Activated CD8-positive, alpha-beta memory T cell treated with anti-CD3 and anti-CD28 coated beads, Interleukin-2, amount 50 U/mL, for 4 hours (primary cell): ENCODE measurements at places on chromosomes 3 and 15.

DNA sequence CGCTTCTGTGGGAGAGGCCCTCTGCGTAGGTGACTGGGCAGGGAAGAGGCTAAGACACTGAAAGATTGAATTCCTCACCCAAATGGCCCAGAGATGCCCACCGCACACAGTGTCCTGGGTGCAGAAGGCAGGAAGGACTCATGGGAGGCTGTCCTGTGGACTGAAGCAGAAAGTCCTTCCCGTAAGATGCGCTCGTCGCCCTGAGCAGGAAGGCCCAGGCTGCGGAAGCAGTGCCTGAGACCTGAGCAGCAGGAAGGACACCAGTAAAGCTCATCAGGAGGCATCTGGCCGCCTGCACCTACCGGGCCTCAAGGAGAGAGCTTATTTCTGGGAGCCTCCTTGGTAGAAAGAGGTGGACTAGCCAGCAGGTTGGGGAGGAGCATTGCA, 3.3 kb downstream of the PAK6 start:
- no peak for DNase-seq

DNA sequence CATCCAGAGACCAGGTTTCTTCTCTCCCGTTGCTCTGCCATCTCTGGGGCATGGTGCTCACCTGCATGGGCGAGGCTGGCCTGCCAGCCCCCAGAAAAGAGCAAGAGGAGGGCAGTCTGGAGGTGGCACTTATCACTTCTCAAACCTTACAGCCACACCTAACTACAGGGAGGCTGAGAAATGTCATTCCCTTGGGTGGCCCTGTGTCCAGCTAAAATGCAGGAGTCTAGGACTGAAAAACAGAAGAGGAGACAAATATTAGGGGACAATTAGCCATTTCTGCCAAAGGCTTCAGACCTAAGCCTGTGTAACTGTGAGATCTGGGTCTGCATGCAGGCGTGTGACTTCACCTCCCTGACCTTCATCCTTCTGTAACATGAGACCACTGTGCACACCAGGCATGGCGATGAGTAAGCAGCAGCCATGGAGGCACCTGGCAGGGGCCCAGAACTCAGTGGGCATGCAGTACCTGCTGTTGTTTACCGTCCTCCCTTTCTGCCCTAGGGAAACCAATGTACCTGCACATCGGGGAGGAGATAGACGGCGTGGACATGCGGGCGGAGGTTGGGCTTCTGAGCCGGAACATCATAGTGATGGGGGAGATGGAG, 83.4 kb downstream of the MESD start:
- no peak for DNase-seq

DNA sequence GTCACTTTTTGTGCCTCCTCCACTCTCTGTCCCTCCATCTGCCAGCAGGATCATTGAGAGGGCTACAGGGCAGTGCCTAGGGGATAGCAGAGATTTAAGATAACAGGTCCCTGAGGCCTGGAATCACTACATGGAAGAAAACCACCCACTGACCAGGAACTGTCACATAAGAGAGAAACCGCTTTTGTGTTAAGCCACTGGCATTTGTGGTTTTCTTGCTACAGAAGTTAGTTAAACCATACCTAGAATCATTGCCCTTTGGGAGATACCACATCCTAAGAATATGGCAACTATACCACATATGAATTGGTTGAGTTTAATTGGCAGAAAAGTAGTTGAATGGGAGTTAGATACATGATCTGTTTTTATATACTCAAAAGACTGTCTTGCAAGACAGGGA, 112.8 kb upstream of the LPP start:
- DNase-seq: no peak

DNA sequence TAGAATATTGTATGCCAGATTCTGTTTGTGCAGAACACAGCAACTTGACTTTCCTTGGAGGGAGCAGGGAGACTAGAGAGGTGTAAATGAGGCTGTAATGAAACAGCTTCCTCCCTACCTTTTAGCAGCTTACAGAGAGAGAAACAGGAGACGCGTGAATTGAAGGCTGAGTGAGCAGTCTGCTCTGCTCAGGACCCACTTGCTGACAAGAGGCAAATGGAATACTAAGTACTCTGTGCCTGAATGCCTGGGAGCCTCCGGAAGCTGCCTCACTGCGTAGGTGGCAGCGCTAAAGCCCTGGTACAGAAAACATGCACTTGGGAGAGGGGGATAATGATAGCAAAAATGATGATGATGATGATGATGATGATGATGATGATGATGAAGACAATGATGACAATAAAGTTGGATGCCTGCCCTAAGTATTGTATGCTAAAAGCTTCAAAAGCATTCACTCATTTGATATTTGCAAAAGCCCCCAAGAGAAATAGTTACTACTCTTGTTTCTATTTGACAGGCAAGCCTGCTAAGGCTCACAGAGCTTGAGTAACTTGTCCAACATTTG, 548.9 kb downstream of the NTRK3 start:
- no peak for DNase-seq

DNA sequence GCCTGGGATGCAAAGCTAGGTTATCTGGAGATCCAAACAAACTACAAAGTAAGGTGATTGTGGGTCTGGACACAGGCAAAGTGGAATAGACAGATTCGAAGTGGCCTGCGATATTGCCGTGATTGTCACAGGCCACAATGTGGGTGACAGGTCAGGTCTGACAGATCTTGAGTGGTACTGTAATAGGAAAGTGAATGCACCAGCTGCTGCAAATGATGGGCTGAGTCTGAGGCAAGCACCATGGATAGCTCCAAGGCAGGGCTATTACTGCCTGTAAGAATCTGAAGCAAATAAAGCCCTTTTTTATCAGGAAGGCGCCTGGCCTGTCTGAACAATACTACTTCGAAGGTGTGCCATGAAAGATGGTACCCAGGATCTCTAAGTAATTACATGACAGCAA, 10.0 kb downstream of the ARMC8 start:
- no peak for DNase-seq

GRCh38 chr3:170598091-170598502, 12.2 kb upstream of the SLC7A14 start:
- no peak for DNase-seq

DNA sequence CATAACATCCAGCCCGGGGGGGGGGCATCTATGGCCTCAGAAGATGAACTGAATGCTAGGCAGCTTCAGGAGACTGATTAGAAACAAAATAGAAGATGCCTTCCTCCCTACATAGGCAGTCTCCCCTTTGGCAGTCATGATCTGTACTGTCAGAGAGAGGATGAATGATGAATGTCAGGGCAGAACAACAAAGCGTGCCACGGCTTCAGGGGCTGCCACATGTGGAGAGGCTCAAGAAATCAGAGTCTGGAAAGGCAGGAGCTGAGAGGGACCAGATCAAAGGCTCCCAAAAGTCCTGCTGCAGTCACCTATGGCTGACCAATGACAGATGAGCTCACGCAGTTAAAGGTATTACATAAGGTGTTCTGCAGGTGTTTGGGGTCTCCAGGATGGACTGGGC, 180.4 kb downstream of the UACA start:
- no peak for DNase-seq

GRCh38 chr3:189739378-189739777, 108.2 kb downstream of the TP63 start:
- no peak for DNase-seq

GRCh38 chr15:86162641-86163040, 83.0 kb downstream of the AGBL1 start:
- DNase-seq: no peak

GRCh38 chr3:46090161-46090591, 62.9 kb upstream of the XCR1 start:
- no peak for DNase-seq

DNA sequence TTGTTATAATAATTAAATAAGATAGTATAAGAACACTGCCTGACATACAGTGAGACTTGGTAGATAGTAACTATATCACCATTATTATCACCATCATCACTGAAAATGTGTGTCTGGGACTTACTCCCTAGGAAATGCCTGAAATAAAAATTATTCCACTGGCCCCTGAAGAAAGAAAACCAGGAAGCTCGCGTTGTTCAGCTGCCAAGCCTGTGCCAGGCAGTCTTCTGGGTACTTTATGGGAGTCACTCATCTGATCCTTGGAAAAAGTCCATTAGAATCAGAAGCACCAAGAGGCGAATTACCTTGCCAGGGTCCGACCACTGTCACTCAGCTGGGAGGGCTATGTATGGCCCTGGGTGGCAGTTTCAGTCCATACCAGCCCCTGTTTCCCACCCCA, 220.3 kb upstream of the TPM1 start:
- DNase-seq: no peak

GRCh38 chr3:50417637-50418033, 58.3 kb upstream of the TMEM115 start:
- DNase-seq: no peak

DNA sequence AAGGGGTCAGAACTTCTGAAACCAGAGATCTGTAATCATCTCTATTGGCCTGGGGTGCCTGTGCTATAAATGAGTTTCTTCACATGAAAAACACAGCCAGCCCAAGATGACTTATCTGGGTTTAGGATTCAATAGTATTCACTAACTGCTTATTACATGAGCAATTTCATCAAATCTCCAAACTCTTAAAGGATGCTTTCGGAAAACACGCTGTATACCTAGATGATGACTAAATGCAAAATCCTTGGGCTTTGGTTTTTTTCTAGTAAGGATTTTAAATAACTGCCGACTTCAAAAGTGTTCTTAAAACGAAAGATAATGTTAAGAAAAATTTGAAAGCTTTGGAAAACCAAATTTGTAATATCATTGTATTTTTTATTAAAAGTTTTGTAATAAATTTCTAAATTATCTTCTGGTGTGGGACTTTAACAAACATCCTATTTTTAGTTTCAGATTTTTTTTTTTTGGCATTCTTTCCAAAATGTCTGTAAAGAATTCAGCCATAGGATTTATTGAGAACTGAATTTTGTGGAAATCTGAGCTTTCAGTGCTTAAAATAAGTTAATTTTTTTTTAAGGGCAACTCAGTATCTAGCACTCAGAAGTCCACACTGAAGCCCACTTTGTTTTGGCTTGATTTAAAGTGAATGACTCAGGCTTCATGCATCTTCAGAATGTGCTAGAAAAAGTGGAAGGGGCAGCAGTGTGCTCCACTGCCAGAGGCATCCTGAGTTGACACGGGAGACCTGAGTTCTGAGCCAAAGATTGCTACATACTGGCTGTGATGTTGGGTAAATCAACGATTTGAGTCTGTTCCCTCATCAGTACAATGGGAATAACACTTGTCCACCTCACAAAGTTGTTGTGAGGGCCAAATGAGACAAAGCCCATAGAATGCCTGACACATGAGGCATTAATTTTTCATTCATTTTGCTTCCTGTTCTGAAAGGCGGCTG, 18.7 kb downstream of the TMEM43 start:
- DNase-seq: no peak

GRCh38 chr3:69484507-69485393, 98.9 kb upstream of the FRMD4B start:
- no peak for DNase-seq

DNA sequence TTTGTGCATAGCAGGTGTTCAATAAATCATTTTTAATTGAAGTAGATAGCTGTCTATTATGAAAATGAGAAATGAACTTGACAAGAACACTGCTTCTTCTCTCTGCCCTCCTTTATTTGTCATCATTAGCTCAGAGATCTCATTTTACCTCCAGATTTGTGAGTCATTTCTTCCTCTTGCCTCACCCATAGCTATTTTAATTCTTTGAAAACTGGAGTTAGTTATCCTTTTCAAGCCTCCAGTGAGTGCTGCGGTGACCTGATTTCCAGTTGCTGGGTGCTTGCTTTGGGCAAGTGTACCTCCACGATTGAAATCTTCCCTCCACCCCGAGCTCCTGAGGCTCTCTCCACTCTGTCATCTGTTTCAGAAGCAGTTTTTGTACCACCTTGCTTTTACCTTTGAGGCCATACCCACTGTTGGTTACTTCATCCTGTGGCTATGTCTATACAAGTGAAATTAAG, 114.6 kb downstream of the NFKBIZ start:
- DNase-seq: no peak

DNA sequence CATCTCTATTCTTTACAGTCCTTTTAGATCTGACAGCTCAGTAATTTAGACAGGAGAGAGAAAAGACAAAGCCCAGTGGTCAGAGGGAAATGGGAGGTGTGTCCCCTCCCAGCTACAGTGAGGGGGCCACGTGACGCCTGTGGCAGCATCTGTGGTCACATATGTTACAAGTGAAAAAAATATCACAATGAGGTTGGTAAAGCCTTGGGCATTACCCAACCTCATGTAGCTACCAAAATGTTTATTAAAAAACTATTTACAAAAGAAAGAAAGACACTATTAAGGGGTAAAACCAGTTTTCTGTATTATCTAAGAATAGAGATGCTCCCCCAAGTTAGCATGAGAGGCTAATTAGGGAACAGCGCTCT, 42.9 kb upstream of the PLCL2 start:
- DNase-seq: peak; percentile 25

DNA sequence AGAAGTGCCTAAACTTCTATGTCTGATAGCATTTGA, at the start of gene TP63:
Gene TP63 (plus strand): TSS at position 17 of the 36 bp plus-strand sequence. CDS start 127 bp downstream, outside the sequence.
- no peak for DNase-seq

DNA sequence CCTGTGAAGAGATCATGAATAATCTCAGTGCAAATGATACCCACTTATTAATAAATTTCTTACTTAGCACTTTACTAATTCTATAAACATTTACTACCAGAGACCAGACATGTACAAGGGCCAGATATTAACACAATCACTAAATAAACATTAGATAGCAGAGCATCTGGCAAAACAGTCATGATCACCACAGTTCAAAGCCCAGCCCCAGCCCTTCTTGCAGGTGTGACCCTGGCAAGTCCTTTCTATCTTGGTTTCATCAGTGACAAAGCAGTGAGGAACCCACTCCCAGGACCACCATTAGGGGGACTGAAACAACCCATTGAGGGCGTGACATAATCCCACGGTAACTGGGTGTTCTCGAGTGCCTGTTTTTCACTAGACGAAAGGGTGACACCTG, 11.6 kb downstream of the ZXDC start:
- DNase-seq: no peak

- no peak for DNase-seq
Observed at GRCh38 chr3:45952456-45952855, 9.2 kb downstream of the CXCR6 start.

GRCh38 chr15:92922418-92923002, 22.4 kb downstream of the CHD2 start:
- no peak for DNase-seq

DNA sequence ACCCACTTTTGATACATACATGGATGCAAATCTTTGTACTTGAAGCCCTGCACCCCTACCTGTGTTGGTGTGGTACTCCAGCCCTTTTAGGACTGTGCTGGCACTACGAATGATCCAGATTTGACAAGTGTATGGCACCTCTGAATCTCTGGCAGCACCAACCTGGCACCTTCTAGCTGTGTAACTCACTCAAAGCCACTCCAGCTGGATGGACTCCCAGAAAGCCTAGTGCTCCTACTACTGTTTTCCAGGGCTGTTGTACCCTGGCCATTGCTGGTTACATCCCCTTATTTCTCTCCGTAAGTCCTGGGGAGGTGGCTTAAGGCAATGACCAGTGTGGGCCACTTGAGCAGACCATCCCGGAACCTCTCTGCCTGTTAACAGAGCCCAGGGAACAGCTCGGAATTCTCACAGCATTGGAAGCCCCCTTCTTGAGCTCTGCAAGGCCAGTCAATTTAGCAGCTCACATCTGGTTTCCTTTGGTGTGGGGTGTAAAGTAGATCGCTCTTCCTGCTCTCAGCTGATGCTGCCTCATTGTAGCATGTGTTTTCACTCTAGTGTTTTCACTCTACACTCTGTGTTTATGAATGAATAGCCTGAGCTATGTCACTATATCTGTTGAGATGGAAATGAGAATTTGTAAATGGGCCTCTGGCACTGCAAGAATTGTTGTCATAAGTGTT, 12.2 kb downstream of the CALML4 start:
- no peak for DNase-seq
